ENCODE measurements at places on chromosomes 1 and 21.

DNA sequence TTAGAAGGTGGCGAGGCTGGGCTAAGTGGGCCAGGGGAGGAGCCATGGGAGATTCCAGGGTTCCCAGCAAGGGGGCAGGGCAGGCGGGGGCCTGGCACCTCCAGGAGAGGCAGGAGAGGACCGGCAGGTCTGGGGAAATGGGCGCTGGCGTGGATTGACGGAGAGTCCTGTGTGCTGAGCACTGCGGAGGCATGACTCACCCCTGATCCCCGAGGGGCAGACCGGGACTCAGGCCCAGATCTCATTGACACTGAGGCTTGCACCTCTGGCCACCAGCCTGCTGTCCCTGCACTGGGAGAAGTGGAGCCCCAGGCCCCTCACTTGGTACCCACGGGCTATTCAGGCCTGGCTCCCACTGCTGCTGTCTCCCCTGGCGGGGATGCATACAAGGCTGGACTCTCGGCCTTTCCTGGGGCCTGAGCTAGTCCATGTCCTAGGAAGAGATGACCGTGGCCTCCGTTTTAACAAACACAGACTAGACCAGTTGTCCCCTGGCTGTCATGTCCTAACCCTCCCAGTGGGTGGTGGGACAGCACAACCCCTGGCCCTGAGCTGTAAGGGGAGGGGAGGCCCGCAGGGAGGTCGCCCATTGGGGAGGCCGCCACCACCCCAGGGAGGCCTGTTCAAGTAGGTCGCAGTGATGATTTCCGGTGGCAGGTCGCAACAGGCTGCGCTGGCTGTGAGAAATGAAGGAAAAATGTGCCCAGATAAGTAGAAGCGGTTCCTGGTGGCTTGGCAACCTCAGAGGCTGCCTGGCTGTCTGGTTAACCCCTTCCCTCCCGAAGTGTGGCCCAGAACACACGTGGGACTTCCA, 39.7 kb downstream of the RIPK4 start:
- no peak for DNase-seq

DNA sequence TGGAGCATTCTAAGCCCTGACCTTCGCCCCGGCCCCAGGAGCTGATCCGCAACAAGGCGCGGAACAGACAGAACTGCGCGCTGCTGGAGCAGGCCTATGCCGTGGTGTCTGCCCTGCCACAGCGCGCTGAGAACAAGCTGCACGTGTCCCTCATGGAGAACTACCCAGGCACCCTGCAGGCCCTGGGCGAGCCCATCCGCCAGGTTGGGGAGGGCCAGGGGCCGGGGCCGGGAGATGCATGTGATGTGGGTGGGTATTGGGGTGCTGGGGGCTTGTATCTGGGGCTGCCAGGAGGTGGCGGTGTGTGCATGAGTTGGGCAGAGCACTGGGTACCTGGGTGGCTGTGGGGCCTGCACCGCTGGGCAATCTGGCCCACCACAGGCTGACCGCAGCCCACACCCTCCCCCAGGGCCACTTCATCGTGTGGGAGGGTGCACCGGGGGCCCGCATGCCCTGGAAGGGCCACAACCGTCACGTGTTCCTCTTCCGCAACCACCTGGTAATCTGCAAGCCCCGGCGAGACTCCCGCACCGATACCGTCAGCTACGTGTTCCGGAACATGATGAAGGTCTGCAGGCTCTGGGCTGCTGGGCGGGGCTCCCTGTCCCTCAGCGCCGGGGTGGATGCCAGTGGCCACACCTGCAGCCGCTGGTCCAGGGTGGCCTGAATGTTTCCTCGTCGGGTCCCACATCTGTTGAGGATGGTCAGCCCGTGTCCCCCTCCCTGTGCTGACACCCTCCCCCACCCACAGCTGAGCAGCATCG, 65.8 kb downstream of the TRIM11 start:
- DNase-seq = peak; percentile 36

- DNase-seq = no peak
Measured at GRCh38 chr1:151693057-151693651, 23.4 kb downstream of the CELF3 start.

DNA sequence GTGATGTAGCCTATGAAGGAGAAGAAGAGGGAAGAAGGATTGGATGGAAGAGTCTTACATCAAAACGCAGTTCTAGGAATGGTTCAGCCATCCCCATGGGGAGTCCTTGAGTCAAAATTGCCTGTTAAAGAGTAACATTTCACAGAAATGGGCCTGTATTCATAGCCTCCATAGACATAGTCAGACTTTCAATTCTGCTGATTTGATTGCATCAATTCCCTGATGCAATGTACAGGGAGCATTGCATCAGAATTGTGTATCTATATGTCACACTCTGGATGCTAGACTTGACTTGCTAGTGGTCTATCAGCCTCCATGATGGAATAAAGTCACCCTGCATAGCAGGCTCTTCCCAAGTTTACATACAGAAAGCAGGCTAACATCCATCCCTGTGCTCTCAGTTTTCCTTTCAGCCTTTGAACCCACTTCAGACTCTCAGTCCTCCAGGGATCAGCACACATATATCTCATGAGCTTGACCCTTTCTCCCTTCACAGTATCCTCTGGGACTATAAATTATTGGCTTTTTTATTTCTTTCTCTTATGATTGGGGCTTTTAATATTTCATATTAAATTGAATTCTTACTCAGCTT, 1111.7 kb upstream of the B3GALT2 start:
- no peak for DNase-seq
